ENCODE measurements at places on chromosomes 16 and 17.
A peak's percentile ranks its signal among the peaks of the same experiment; 100 is the strongest.

- no peak for DNase-seq
Observed at GRCh38 chr16:11316331-11317015, 28.8 kb upstream of the RMI2 start.

- no peak for DNase-seq
Observed at GRCh38 chr16:64982581-64982980, 139.3 kb downstream of the CDH11 start.

DNA sequence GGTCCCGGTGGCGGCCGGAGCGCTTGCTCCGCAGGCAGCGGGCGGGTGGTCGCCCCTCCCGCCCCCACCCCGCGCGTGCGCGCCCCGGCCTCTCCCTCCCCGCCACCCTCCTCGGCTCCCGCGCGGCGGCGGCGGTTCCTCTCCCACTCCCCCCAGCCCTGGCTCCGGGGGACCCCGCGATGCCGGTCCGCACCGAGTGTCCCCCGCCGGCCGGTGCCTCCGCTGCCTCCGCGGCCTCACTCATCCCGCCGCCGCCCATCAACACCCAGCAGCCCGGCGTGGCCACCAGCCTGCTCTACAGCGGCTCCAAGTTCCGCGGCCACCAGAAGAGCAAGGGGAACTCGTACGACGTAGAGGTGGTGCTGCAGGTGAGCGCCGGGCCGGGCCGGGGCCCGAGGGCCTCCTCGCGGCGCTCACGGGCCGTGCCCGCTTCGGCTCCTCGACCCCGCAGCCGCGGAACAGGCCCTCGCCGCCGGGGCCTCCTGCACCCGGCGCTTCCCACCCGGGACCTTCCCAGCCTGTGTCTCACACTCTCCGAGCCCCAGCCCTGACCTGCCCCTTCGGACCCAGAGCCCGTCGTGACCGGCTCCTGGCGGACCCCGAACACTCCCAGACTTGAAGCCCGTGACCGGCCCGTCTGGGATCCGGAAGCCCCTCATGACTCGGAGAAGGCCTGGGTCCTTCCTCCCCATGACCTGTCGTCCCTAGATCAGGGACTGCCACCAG lies 490 bp downstream of the GID4 start:
- DNase-seq: peak; percentile 23

DNA sequence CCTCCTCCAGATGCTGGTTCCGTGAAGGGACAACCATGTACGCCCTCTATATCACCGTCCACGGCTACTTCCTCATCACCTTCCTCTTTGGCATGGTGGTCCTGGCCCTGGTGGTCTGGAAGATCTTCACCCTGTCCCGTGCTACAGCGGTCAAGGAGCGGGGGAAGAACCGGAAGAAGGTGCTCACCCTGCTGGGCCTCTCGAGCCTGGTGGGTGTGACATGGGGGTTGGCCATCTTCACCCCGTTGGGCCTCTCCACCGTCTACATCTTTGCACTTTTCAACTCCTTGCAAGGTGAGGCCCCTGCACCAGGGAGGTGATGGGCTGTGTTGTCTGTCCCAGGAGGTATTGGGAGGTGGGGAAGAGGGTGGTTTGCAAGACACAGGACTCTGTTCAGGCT lies 9.0 kb upstream of the DRC7 start:
- DNase-seq: no peak

- peak; percentile 96 for DNase-seq
Observed at GRCh38 chr17:51260237-51261023, at the start of gene UTP18. Gene UTP18 (plus strand): TSS chr17:51260546. CDS start chr17:51260585, 39 bp downstream.

DNA sequence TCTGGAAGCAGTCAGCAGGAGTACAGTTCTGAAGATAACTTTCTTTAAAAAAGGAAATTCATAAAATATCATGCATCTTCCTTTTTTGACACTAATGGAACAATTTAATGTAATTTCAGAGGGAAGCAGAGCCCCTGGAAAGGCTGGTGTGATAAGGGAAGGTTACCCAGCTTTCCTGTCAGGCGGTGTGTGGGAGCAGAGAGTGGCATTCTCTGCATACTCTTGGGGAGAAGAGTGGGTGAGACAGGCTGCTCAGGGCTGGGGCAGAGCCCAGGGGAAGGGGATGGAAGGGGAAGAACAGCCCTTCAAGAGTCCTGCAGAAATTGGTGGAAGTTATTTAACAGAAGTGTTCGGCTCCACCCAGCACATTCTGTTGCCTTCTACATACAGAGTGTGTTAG lies 84.7 kb downstream of the PRKCB start:
- no peak for DNase-seq

DNA sequence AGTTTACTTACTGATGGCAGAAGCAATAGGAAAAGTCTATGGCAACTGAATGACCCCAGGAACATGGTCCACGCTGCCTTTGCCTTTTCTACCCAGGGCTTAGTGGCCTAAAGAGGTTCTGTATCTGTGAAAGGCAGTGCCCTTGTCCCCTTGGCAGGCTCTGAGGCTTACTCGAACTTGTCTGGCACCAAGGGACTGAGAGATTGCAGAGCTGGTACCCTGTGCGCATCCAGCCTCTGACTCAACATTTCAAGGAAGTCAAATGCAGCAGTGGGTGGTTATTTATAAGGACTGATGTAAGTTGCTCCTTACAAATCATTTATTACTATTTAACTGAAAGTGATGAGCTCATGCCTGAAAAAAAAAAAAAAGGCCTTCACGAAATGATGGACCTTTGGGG lies 299.9 kb upstream of the MYOCD start:
- no peak for DNase-seq

DNA sequence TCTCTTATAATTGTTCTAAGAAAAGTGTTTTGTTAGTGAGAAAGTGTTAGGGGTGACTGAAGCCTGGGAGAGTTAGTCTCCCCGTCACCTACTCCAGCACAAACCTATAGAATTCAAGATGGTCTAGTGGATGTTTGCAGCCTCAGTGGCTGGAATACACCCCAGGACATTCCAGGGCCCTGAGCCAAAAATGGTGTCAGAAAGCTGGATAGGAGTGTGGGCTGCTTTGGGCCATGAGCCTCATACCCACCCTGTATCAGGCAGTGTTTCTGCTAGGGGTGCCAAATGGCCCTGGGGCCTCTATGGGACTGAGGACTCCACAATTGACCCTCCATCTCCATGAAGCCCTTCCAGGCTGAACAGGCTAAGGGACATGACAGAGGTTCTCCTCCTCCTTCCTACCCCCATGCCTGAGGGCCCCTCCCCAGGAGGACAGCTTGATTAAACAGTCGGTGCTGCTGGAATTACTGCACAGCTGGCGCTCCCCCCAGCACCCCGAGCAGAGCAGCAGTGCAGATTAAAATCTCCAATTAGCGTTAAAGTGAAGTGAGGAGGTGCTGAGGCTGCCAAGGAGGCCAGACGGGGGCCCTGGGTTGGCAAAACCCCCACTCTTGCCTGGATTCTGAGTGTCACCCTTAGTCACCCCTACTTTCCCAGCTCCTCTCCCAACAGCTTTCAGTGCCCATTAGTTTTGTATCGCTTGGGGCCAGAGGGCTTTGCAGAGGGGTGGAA lies 59.1 kb downstream of the NEUROD2 start:
- no peak for DNase-seq
